Liver (tissue), 10 donors: ENCODE measurements at places on chromosomes 2 and 18.
A peak's percentile ranks its signal among the peaks of the same experiment; 100 is the strongest.

DNA sequence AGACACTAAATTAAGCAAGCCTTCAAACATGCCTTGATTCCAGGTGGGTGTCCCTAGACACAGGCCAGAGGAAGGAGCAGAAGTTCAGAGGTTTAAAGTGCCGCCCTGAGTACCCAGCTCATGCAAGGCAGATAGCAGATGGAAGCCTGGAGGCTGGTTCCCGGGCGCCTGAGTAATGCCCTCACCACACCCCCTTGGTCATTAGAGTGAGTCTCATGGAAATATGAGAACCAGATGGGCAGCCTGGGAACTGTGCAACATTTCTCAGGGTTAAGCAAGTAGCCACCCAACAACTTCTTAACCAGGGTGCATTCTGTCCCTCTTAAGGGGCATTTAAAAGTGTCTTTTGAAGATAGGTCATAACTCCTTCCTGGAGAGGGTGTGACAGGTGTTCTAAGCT, 44.1 kb downstream of the TGFA start:
- DNase-seq, result no peak

- DNase-seq, result no peak
Observed at GRCh38 chr18:57214976-57215375, 68.1 kb downstream of the BOD1L2 start.

- DNase-seq, result no peak
Observed at GRCh38 chr2:97951155-97951680, 44.5 kb downstream of the TMEM131 start.

- DNase-seq, result no peak
Observed at GRCh38 chr2:11914455-11914854, 168.0 kb downstream of the LPIN1 start.

- DNase-seq, result no peak
Observed at GRCh38 chr2:18506883-18507509, 53.5 kb downstream of the RDH14 start.

DNA sequence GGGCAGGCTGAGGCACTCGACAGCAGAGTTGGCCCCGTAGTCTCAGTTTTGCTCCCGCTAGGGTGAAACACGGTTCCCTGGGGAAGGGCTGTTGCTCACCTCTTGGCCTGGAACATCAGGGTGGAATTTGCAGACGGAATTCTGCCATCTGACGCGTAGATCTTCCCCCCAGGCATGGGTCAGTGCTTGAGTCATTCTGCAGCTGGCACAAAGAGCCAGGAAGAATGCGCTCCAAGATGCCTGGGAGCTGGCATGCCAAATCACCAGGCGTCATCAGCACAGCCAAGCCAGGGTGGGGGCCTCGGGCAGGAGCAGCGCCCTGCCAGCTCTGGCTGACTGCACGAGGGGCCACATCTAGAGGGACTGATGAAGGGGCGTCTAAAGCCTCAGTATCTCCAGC, 42.7 kb downstream of the ODC1 start:
- no peak for DNase-seq

GRCh38 chr18:23126376-23127056, 8.8 kb upstream of the CABLES1 start:
- no peak for DNase-seq

DNA sequence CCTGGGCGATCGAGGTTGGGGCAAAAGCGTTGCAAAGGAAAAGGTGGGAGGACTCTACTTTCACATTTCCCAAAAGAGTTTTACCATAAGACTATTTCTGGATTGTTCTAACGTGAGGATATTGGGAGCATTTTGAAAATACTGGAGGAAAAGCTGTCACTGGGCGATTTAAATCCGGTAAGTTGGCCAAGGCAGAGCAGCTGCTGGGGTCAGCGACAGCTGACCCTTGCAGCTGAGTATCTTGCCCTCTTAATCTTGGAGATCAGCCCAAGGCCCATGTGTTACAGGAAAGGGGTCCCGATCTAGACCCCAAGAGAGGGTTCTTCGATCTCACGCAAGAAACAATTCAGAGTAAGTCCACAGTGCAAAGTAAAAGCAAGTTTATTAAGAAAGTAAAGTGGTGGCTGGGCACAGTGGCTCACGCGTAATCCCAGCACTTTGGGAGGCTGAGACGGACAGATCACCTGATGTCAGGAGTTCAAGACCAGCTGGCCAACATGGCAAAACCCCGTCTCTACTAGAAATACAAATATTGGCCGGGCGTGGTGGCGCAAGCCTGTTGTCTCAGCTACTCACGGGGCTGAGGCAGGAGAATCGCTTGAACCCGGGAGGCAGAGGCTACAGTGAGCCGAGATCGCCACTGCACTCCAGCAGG, 964 bp upstream of the ST3GAL5 start:
- no peak for DNase-seq

DNA sequence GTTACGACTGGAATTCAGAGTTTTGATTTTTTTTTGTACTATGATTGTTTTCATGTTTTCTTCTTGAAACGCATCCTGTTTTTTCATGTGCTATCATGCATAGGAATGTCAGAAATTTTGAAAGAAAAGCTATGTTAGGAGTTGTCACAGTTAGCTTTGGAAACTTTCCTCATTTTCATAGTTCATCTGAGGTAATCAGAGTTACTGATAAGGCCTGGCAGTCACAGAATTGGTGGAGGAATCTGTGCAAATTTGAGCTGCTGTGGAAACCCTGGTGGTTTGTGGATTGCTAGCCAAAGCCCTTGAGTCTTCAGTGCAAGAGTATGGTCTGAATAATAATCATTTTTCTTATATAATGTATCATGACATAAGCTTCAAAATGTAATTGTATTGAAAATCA, 401.0 kb downstream of the CNTNAP5 start:
- no peak for DNase-seq

DNA sequence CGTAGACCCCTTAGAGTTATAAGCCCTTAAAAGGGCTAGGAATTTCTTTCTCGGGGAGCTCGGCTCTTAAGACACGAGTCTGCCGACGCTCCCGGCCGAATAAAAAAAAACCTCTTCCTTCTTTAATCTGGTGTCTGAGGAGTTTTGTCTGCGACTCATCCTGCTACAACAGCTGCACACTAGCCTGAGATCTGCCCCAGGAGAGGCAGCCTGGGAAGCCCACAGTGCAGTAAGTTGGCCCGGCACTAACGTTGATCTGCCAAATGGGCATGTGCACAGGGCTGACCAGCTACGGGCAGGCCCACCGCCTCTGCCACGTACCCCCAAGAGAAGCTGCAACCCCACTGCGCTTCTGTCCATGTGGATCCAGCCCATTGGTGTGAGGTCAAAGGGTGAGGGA, 8.4 kb upstream of the LIMS2 start:
- no peak for DNase-seq

DNA sequence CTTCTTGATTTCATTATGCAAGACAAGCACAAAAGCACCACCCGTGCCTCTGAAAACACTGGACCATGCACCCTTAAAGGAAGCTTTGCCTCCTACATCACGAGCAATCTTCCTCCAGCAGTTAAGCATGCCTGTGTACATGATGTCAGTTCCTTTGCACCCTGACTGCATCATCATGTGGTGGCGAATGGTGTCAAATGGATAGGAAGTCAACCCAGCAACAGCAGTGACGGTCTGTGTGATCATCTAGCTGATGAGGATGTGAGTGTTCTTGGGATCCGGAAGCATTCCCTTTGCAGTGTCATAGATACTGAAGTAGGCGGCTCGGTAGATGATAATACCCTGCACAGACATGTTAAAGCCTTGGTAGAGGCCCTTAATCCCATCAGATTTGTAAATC, 240.7 kb upstream of the FAM98A start:
- DNase-seq, result no peak

DNA sequence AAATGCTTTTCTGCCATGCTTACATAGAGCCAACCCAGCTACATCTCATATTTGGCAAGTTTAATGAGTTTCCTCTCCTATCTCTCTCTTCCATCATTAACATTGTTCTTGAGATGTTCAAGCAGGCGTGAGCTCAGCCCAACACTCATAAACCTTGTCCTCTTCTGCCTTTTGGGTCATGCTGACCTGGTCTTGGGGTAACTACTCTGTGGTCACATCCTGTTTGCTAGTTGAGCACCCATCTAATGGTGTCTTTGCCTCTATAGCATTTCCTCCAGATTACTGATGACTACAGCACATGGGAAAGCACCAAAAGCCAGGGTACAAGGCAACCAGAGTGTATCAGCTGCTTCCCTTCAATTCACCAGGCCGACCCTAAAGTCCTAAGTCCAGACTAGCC, 366.9 kb upstream of the HNRNPA3 start:
- DNase-seq, result no peak

DNA sequence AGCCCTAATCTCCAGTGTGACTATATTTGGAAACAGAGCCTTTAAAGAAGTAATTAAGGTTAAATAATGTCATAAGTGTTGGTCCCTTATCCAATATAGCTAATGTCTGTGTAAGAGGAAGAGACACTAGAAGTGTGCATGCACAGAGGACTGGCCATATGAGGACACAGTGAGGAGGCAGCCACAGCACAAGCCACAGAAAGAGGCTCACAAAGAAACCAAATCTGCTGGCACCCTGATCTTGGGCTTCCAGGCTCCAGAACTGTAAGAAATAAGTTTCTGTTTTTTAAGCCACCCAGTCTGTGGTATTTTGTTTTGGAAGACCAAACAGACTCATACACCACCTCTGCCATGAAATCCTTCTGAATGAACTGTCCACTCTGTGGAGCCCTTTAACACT, 186.4 kb upstream of the SLC39A10 start:
- DNase-seq, result no peak

GRCh38 chr2:67702937-67703336, 305.8 kb downstream of the ETAA1 start:
- DNase-seq, result no peak

GRCh38 chr2:25286025-25286400, 55.7 kb downstream of the DNMT3A start:
- no peak for DNase-seq

GRCh38 chr18:48923746-48924629, 26.8 kb downstream of the SMAD7 start:
- DNase-seq, result no peak

GRCh38 chr2:227871375-227871791, at the start of gene DAW1:
Gene DAW1, plus strand, starts transcription at chr2:227871631. Its CDS starts 59 bp downstream, at chr2:227871690.
- peak; percentile 58 for DNase-seq

GRCh38 chr2:138078153-138078552, 113.9 kb downstream of the HNMT start:
- DNase-seq, result no peak

DNA sequence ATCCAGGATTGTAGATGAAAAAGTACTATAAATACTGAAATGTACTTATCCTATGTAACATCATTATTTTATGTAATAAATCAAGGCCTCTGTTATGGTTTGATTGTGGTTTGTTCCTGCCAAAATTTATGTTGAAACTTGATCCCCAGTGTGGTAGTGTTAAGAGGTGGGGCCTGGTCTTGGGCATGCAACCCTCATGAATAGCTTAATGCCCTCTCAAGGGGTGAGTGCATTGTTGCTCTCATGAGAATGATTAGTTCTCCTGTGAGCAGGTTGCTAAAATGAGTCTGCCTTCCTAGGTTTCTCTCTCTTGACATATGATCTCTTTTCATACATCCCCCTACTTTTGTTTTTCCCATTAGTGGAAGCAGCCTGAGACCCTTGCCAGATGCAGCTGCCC, 915.4 kb downstream of the TSN start:
- DNase-seq, result no peak

GRCh38 chr2:37738266-37738885, 66.9 kb upstream of the CDC42EP3 start:
- no peak for DNase-seq

DNA sequence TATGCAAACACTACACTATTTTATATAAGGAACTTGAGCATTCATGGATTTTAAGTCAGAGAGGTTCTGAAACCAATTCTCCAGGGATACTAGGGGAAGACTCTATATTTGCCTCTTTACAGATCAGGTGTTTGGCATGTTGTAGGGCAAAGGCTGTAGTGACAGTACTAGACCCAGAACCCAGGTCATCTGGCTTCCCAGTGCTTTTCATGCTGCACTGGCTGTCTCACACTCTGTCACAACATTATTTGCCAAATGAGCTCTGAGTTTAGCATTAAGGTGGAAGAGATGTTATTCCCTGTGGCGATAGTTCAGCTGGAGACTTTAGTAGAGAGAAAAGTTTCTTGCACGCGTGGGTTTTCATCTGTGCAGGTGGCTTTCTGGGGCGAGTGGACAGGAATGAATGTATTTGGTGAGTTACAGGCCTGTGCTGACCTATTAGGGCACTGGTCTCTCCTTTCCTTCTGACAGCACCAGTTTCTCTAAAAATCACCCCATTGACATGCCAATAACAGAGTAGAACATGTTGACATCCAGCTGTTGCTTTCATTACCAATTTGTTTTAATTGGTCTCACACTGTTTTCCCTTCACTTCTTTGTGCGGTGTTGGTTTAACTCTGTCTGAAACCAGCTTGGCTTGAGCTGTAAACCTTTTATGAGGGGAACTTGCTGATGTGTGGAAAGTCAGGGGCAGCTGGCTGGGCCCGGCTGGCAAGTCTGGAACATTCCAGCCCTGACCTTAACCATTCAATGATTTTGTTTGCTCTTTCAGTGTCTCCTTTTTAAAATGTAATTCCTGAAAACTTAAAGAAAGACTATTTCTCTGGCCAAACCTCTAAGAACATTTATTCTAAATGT, 643.0 kb upstream of the FAM98A start:
- no peak for DNase-seq

DNA sequence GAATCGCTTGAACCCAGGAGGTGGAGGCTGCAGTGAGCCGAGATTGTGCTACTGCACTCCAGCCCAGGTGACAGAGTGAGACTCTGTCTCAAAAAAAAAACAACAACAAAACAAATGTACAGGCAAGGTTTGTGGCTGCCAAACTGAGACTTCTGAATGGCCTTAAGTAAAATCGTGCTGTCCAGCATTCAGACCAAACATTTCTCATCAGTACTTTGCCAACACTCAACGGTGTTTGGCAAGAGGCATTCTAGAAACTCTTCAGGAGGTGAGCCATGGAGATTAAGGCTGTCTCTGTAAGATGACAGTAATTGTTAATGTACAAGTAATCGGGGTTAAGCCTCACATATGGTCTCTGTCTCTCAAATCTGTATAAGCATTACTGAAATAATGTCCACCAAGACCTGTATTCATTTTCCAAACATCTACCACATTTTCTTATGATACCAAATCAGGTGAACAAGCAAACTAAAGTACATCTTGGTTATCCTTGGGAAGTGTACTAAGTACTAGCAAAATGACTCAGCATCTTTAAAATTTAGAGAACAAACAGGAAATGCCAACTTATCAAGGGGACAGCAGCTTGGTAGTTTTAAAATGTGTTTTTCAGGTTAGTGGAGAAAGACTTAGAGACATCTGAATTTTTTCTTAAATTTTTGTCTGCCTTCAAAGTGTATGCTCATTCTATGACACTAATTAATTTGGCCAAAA, 29.3 kb downstream of the SERPINE2 start:
- DNase-seq, result no peak

DNA sequence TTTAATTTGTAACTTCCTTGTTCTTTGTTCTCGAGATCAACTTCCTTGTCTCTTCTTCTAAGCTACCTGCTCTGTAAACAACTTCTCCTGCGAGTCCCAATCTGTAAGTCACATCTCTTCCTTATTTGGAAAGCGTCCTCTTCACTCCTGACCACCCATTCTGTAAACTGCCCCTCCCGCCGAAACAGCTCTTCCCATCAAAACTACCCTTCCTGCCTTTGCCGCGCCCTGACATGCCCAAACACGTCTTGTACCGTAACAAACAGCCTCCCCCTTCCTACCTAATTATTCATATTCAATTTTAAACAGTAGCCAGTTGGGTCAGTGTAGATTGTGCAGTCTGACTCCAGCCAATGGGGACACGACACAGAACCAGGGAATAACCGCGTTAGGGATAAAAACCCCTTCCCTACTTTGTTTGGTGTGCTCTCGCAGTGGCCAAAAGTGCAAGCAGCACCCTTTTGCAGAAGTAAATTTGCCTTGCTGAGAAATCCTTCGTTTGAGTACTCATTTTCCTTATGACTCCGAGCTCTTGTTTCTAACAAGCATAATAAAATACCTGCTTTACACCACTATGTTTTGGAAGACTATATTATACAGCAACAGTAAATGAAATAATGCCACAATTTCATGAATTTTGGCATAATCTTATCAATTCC, 39.8 kb downstream of the PIAS2 start:
- no peak for DNase-seq
